ENCODE measurements at places on chromosomes 16 and 17. TPM values are rescaled to one million over a fixed set of nuclear protein-coding genes. Genes with fewer than 3 reads are reported as not detected.
A peak's percentile ranks its signal among the peaks of the same experiment; 100 is the strongest.

The MRPL38 gene
- polyA plus RNA-seq, result 75.2 TPM

DNA sequence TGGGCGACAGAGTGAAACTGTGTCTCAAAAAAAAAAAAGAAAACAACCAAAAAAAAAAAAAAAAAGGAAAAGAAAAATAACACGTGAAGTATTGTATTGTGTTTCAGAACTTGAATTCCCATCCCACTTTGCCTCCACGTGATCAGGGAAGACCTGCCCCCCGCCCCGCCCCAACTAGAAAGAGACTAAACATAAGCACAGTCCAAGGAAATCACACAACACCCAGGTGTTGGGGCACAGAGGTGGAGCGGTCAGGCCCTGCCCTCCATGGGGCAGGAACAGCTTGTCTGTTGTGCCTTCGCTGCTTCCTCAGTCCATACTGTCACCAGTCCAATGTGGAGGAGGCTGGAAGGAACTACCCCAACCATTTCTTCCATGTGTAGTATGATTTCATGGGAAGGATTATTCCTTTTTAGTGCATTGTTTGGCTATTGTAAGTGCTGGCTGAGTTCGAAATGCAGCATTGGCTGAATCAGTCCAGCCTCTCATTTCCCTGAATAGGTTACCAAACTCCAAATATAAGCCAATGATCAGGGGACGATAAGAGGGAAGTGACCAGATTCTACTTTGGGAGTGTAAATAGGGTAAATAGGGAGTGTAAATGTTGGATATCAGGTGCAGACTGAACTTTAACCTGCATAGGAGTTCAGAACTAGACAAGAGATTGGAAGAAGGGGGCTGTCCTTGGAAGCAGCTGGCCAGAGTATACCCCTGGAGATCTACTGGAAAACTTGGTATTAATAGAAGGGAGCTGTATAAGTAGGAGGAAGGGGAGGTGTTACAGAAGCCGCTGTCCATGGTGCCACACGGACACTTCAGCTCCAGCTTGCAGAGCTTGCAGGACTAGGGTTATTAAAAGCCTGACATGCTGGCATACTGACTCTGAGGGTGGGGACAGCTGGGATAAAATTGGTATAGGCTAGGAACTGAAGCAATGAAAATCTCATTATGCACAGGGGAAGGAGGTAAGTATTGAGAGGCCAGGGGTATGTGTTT is 50.7 kb downstream of the TANGO6 start:
- DNase-seq, result no peak

DNA sequence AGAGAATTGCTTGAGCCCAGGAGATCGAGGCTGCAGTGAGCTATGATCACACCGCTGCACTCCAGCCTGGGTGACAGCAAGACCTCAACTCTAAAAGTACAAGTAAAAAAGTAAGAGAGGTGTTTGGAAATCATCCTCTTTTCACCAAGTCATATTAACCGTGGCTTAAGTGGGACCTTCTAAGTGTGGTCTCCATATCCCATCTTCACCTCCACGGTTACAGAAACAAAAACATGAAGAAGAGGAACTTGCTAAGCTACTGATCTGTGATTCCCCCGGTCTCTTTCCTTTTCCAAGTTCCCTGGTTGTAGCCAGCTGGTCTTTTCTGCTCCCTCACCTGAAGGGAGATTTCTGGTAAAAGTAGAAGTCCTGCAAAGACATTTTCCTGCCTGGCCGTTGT is 389.4 kb downstream of the CPPED1 start:
- DNase-seq, result no peak

DNA sequence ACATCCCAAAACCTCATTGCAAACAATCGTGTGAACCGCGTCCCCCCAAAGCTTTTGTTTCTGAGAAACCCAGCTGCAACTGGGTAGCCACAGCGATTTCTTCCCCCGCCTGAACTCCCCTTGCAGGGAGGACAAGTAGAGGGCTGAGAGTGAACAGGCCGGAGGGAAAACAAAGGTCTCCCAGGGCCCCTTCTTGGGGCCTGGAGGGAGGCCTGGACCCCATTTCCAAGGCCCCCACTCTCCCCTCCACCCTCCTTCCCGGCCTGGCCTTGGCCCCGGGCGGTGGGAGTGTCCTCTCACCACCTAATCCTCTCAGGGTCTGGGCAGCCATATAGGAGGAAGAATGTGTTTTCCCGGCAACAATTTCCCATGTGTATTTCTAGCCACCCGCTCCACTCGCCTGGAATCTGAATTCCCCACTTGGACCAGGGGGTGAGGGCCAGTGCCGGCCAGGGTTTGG is 2.6 kb downstream of the GLIS2 start:
- DNase-seq, result no peak

DNA sequence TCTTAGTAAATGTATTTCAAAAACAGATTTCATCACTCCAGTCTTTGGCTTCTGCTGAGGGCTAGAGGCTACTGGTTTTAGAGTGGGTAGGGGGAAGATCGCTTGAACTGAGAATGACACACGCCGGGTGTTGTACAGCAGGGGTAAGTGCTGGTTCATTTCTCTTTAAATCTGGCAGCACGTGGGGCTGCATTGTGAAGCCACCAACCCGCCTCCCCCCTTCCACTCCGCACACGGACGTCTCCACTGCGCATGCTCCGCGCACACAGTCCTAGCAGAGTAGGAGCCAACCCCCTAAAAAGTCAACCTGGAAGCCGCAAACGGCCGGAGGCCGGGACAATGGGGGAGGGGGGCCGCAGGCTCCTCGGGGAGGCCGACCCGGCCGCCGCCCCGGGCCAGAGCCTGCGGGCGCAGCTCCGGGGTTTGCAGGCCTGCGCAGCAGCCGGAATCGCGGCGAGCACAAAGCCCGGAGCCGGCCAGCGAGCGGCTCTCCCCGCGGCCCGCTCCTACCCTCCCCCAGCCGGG is 1.3 kb downstream of the UBE2G1 start:
- DNase-seq, result peak; percentile 89

- DNase-seq, result no peak
Observed at GRCh38 chr17:80419255-80419654, 4.3 kb downstream of the ENDOV start.

DNA sequence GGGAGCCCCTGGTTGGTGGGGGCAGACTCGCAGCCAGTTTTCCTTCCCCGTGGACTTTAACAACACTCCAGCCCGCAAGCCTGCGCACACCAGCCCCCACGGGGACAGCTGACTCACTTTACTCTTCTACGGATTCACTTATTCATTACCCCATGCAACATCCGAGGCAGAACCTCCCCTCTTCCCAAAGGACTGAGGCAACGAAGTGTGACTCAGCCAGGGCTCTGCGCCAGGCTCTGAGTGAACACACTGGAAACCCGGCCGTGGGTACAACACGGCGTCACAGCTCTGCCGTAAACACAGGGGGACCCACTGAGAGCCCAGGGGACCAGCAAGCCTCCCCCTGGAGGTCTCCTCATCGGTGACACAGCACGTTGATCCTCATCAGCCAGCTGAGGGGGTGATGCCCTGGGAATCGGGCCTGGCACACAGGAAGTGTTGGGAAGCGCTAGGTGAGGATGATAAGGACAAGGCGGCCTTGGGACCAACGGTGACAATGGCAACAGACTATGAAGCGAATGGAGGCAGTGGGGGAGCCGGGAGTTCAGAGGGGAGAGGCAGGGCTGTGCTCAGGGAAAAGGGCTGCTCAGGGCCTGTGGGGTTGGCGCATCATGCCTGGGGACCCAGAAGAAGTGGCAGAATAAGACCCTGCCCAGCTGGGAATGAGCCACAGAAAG is 14.6 kb downstream of the COTL1 start:
- DNase-seq, result no peak

DNA sequence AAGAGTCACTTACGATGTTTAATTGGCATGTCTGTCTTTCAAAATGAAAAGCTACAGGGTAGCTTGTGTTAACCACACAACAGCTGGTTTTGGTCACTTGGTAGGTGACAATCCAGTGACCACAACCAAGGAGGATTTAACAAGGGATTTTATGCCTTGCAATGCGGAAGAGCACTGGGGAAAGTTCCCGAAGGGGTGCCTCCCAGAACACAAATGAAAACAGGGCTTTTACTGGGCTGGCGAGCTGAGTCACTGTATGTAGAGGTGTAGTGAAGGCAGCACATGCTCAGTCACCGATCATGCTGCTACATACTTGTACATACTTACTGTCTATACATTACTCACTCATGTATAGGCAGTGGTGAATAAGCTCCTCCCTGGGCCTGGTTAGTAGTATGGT is 483.5 kb downstream of the CDH13 start:
- no peak for DNase-seq

The RNF40 gene
- polyA plus RNA-seq, result 120 TPM

DNA sequence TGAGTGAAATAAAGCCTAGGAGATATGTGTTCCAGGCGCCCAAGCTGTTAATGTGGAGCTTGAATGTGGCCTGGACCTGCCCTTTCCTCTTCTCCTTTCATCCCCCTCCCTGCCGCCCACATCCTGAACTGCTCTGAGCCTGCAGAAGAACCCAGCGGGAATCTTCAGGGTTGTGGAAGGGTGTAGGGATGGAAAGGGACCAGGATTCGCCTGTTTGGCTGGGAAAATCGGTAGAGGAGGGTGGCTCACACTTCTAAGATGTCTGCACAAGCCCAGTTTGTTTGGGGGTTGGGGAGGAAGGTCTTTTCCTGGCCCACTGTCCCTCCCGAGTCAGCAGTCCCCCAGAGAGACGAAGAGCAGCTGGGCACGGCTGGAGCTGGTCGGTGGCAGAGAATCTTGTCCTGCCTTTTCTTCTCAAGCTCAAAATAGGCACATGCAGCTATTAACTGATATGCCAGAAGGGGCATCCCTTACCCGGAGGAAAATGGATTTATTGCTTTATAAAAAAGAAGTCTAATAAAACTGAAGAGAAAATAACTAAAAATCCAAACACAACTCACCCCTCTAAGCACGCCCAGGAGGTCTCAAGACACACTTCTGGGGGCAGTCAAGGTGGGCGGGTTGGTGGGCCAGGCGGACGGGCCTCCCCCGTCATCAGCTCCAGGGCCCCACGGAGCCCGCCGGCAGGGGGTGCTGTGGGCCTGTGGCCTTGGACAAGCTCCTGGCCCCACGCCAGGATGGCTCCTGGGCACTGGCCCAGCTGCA is 11.5 kb upstream of the PITPNA start:
- peak; percentile 65 for DNase-seq

GRCh38 chr16:11672206-11673090 is 4.2 kb downstream of the SNN start:
- no peak for DNase-seq

GRCh38 chr16:67486805-67487204 is 3.5 kb upstream of the AGRP start:
- no peak for DNase-seq

- no peak for DNase-seq
Observed at GRCh38 chr17:38970804-38971203, 3.6 kb upstream of the FBXO47 start.

- no peak for DNase-seq
Observed at GRCh38 chr16:86800894-86801293, 222.5 kb downstream of the FOXL1 start.

The CDK3 gene
- 13.9 TPM for polyA plus RNA-seq

GRCh38 chr16:48632137-48632774 is 22.3 kb upstream of the N4BP1 start:
- no peak for DNase-seq

- no peak for DNase-seq
Observed at GRCh38 chr16:1659031-1659430, 19.0 kb upstream of the JPT2 start.

DNA sequence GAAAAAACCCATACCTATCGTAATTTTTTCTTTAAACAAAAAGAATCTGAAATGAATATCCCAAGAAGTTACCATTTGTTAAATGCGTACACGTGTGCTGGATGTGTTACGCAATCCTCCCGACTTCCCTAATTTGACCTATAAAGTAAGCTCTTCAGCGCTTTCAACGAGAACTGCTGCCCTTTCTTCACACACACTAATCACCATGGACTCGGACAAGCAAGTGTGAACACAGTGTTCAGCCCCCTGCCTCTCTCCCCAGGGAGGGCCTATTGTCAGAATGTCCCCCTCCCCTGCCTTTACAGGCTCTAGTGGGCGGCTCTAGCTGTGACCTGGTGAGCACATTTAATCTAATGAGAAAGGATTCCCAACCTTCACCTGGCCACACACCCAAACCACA is 216.1 kb downstream of the CEP112 start:
- no peak for DNase-seq

- no peak for DNase-seq
Observed at GRCh38 chr17:43983196-43983514, 21.3 kb upstream of the NAGS start.

DNA sequence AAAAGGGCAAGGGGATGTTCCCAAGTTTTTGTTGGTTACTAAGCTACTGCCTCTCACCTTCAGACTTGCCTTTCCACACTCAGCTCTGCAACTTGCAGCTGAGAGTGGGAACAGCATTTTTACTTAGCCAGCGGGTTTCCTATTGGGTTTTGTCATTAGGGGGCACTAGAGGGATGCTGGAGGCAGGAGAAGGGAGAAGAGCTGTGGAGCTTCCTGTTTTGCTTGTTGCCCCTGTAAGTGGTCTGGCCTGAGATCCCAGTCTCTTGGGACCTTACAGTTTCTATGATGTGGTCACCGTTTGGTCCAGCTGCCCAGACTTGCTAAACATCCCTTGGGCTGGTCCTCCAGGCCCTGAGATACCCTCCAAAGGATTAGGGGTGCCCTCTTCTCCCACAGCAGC is 209.6 kb upstream of the NLRP1 start:
- no peak for DNase-seq

DNA sequence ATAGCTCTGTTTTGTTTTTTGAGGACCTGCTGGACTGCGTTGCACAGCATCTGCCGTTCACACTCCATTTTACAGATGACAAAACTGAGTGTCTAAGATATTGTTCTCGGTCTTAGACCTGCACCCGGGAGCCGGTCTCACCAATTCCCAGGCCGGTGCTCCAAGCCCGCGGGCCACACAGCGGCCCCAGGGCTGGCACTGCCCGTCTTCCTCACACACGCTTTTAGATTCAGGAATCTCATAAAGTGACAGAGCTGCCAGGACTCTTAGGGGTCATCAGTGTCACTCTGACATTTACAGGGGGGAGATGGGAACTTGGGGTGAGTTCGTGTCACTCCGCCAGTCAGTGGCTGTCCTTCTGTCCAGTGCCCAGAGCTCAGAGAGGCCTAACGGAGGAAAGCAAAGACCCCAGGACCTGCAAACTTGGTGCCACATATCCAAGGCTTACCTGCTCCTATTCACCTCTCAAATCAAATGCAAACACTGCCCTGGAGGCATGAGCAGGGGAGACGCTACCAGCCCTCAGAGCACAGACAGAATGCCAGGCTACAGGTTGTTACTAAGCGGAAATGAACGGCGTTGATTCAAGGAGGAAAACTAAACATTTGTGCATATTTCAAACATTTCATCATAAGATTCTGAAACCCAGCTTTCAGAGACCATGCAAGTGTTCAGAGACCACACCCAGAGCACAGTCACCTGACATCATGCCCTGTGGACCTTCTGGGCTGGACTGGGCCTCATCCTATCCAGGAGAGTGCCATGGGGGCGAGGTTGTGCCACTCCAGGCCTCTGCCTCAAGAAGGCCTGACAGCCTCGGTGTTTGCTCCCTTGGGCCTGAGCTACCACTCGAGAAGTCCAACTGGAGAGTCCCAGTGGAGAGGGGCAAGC is 29.5 kb downstream of the TNFRSF13B start:
- no peak for DNase-seq

The PMM2 gene
- 24.2 TPM for polyA plus RNA-seq

The CA10 gene
- 16.1 TPM for polyA plus RNA-seq

The PRSS36 gene
- polyA plus RNA-seq, result 0.73 TPM

The CES5A gene
- not detected for polyA plus RNA-seq

- no peak for DNase-seq
Observed at GRCh38 chr17:3834811-3835210, 11.2 kb downstream of the NCBP3 start.

The HSF4 gene
- 1.4 TPM for polyA plus RNA-seq

GRCh38 chr17:77109764-77110359 is 30.9 kb upstream of the SEC14L1 start:
- DNase-seq, result peak; percentile 80
